HEK293T (cell line): ENCODE measurements at places on chromosomes 2 and 18.

GRCh38 chr2:222424276-222424728, at the start of gene SGPP2:
Gene SGPP2, plus strand, starts transcription at chr2:222424543. Its CDS starts 60 bp downstream, at chr2:222424603.
- DNase-seq: peak; percentile 33

DNA sequence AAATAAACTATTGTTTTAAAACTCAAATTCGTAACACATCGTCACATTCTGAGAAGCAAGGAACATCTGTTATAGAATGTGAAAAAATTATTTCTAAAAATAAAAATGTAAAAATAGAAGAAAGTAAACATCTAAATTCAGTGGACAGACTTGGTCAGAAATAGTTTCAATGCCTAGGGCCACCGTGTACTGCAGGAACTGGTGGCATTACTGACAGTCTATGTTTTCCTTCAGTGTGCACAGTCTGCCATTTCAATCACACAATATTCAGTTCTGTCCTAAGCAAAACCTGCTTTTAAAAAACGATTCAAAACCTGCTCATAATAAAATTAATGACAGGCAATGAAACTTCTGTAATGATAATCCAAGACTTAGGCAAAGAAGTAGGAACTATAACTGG, 190.1 kb downstream of the ERBB4 start:
- no peak for DNase-seq

- DNase-seq: no peak
Measured at GRCh38 chr18:25141886-25142285, 210.1 kb downstream of the ZNF521 start.

GRCh38 chr2:94776036-94776435, 95.2 kb upstream of the TEKT4 start:
- no peak for DNase-seq

DNA sequence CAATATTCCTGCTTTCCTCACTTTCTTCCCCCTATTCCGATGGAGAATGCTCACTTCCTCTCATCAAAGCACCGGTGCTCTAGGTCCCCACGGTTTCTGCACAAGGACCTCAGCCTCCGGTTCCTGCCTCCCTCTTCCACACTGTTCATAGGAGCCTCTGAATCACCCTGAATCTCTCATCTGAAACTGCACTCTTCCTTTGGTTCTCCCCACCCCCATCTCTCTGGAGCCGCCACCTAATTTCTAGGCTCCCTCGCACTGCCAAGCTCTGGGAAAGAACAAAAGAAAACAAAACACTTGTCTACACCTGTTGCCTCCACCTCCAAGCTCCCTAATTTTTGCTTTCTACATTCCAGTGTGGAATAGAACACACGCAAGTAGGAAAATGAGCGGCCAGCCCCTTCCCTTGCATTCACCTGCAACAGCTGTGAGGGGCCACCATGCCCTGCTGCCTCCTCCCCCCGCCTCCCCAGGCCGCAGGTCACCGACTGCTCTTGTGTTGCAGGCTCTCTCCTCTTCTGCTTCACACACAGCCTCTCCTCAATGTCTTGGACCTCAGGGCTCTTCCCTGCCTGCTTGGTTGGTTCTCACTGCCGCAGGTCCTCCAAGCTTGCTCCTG, 9.6 kb downstream of the FBXO15 start:
- no peak for DNase-seq

DNA sequence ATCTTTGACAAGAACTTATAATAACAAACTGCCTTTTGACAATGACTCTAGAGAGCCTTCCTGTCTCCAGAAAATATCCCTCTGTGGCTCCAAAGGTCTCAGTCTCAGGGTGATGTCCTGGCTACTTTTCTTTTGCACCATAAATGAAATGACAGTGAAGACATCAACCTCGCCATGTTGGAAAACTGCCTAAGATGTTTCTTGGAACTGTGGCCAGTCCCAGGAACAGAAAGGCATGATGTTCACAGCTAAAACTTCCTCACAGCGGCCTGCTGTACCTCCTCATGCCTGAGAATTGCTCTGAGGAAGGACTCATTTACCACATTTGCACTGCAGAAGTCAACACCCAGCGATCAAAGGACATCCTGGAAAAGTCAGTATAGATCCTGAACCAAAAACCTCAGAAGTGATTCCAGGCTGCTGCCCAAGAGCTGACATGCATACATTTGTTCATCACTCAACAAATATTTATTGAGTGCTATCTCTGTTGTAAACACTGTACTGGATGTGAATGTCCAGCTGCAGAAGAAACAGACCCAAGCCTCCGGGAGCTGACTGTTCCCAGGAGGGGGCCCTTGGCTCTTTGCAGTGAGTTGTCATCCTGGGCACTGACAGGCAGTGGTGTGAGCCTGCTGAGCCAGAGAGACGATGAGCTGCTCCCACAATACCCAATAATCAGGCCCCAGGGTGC, 64.3 kb upstream of the ACSL3 start:
- DNase-seq: no peak

- no peak for DNase-seq
Measured at GRCh38 chr2:156004459-156004858, 328.1 kb downstream of the NR4A2 start.

DNA sequence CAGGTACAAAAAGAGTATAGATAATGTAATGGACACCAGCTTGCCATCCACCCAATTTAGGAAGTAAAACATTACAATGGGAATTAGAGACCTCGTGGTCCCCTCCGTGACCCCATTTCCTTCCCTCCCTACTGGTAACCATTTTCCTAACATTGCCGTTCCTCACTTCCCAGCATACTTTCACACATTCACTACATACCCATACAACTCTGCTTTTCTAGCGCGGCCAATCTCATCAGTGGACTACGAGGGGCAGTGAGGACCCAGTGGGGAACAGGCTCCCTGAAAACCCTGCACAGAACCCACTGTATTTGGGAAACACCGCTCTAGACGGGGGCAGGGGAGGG, 1.1 kb downstream of the ENOSF1 start:
- no peak for DNase-seq

DNA sequence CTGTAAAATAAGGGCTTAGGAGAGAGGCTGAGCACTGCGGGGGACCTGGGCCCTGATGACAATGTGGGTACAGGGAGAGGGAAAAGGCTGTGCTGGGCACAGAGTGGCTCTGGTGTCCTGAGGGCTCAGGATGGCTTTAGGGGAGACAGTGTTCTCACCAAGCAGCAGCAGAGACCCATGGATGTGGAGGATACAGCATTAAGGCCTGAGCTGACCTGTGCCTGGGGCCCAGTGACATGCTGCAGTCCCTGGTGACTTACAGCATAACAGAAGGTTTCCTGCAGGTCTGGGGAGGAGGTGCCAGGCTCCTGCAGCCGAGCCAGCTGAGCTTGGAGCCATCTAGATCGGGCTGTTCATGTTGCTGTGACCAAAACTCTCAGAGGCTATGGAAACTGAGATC, 191.3 kb upstream of the SMAD2 start:
- DNase-seq: no peak

- no peak for DNase-seq
Measured at GRCh38 chr2:51344886-51345285, 313.0 kb upstream of the NRXN1 start.

DNA sequence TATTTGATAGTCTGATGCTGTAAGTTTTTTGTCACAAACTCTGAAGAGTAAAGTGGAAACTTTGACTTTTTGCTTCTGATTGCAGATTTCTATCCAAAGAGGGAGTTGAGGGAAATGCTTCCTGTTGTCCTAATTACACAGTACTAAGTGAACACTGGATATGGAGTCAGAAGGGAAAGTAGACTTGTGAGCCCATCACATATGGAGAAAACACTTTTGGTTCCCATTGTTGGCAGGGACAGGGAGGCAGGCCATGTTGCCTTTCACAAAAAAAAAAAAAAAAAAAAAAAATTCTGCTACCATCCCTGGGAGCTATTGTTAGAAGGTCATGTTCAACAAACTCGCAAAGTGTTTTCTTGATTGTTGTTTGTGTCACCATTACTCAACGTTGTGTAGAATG, 144.3 kb downstream of the RPIA start:
- no peak for DNase-seq

GRCh38 chr18:23938901-23939341, 75.6 kb upstream of the TTC39C start:
- no peak for DNase-seq

- no peak for DNase-seq
Measured at GRCh38 chr2:30412047-30412683, 34.9 kb upstream of the LCLAT1 start.

- DNase-seq: no peak
Measured at GRCh38 chr2:28009732-28010131, 119.2 kb downstream of the BABAM2 start.

DNA sequence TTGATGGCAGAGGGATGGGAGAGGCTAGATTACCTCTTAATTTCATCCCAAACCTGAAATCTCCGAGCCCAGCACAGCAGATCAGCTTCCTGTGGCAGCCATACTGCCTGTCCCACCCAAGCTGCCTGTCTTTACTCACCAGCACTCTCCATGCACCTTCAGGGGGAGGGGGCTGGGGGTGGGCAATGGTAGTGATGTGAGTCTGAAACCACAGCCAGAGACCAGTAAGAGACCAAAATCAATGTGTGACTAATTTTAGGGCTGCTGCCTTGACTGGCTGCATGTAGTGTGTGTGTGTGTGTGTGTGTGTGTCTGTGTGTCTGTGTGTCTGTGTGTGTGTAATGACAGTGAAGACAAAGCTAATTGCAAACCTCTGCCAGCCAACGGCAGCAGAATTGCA, 11.7 kb upstream of the TEX261 start:
- DNase-seq: peak; percentile 2

GRCh38 chr2:47179388-47179787, 24.3 kb upstream of the STPG4 start:
- no peak for DNase-seq

- no peak for DNase-seq
Measured at GRCh38 chr18:13368080-13368813, 149.7 kb downstream of the LDLRAD4 start.

GRCh38 chr2:183459466-183459865, 335.2 kb downstream of the NUP35 start:
- no peak for DNase-seq

DNA sequence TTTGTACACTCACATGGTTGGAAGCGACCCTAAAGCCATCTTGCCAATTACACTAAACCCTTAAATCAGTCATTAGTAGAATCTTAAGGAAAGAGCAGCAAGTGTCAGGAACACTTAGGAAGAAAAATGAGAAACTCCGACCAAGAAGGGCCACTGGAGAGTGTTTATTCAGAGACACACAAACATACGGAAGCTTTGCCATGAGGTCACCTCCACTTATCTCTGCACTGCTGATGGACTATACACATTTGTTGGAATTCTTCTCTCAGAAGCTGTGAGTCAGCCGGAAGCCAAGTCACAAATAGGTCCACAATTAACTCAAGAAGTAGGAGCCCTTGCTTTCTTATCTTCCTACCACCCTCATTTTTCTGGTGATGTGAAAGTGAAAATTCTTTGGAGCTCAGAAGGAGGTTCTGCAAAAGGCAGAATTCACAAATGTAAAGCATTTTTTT, 21.6 kb downstream of the BMP10 start:
- no peak for DNase-seq

DNA sequence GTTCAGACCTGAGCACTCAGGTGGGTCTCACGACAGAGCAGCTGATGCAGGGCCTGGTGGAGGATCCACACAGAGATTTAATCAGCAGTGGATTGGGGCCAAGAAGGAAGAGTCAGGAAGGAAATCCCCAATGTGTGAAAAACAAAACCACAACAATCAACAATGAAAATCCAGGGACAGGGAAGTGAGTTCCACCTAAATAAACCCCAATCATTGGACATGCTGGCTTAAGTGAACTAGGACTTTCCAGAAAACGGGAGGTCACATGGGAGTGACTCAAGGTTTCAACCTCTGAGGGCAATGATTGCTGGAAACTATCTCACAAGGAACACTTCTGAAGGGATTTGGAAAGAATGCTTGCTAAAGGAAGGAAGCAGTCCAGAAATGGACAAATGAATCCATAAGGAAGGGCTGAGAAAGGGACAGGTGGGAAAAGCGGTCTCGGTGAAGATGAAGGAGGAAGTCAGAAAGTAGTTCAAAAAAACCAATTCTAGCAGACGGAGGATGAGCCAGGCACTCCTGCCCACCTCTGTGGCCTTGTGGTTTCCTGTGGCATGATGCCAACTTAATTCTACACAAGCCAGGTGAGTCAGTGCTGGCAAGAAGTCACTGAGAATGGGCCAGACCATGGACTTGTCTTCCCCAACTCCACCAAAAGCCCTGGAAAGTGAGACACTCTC, 15.4 kb upstream of the XDH start:
- DNase-seq: no peak

GRCh38 chr18:63947051-63947790, 1.9 kb upstream of the HMSD start:
- no peak for DNase-seq

DNA sequence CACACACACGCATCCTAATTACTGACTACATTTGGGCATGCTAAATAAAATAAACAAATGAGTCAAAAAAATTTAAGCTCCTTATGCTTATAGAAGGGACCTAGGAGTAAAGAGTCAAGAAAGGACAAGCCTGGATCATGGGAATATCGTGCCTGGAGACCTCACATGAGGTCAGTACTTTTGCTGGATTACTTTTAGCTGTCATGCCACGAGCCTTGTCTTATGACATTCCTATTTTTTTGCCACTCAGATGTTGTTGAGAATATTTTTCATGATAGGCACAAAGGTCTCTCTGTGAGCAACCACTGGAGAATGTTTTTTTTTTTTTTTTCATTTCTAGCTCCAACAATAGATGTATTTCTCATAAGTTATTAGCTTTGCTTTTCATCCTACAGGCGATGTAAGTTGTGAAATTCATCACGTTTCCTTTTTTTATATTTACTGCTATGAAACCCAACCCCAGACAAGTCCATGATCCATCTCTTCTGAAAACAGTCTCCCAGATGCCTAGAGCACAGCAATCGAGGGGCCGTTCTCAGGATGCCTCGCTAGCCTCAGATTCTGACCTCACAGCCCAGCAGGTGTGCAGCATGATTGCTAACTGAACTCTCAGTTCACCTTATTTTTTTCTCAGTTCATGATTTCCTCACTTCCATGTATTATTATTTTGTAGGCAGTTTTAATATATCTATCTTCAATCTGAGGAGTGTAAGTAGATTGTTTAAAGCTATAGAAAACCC, 464.5 kb downstream of the IRS1 start:
- no peak for DNase-seq

DNA sequence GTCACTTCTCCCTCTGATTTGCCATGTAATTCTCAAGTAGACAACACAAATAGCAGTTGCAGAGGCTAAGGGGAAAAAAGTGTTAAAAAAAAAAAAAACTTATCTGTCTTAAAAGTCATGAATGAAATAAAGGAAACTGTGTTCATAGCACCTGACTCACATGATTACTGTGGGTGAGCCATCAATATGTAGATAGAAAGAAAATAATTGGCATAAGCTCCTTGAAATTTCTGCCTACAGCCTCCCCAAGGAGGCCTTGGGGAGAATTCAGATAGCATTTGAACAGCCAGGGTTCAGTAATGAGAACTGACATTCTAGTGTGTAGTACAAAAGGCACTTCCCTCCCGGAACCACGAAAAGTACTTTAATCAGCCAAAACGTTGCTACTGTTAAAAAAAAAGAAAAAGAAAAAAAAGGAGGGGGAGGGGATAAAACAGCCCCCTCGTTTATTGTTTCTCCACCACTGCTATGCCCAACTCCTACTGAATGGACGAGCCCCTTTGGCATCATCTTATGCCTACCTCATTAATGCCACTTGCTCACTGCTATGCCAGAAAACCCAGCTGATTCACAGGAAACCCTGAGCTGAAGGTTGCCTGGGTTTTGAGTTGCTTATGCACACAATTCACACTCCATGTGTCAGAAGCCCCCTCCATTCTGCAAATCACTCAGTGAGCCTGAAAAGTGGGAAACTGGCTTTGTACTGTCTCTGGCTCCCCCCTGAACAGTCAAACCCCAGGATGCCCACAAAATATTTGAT, 65.5 kb upstream of the KLF7 start:
- no peak for DNase-seq
